Psoas muscle (tissue), 8 donors: ENCODE measurements at places on chromosomes 4 and X. TPM values are rescaled to one million over a fixed set of nuclear protein-coding genes. Genes with fewer than 3 reads are reported as not detected.
A peak's percentile ranks its signal among the peaks of the same experiment; 100 is the strongest.

- DNase-seq = no peak
Measured at GRCh38 chr4:87884976-87885549, 52.3 kb downstream of the MEPE start.

DNA sequence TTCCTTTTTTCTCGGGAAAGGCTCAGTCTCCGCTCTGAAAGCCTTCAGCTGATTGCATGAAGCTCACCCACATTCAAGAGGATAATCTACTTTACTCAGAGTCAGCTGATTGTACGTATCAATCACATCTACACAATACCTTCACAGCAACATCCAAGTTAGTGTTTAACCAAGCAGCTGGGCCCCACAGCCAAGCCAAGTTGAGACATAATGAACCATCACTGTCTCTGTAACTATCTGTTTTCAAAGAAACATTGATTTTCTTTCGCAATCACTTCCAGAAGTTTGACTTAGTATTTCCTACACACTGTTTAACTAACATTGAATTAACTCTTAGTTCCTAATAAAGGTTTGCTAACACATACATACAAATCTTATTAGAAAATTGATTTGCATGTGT, 40.3 kb downstream of the RWDD4 start:
- DNase-seq = peak; percentile 21

DNA sequence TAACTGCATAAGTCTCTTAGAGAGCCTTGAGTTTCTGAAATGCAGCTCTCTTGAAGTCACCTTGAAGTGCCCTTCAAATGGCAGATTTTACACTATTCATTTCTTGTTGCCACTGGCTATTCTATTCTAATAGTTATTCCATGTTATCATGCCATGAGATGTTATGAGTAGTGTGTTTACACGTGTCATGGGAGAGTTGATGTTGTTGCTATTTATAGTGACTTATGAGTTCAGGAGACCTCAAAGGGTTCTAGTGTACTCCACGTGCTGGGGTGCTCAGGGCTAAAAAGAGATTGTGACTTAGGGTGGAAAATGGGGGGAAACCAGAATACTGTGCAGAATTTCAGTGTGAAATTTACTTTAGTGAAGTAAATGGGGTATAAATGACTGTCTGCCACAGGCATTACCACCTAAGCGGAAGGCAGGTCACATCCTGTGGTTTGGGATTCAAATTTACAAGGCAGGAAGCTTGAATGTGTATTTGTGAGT, 77.1 kb upstream of the SLC4A4 start:
- DNase-seq = no peak

DNA sequence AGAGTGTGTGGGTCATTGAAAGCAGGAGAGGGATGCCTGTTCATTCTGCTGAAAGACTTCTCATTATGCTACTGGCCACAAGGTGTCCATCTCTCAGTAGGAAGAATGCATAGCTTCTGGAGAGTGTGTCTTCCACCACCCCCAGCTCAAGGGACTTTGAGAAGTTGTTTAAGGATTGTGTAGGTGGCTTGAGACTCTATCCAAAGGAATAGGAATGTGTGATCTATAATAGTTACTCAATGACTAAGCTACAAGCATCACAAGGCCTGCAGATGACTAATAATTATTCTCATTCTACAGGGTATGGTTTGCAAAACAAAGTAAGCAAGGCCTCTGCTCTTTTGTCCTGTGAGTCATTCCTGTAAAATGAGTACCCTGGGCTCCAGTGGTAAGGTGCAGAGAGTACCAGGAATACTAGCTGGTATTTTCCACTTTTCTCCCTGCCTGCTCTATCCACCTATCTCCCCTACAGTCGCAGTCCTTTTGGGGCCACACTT, 279.8 kb upstream of the BOD1L1 start:
- no peak for DNase-seq

DNA sequence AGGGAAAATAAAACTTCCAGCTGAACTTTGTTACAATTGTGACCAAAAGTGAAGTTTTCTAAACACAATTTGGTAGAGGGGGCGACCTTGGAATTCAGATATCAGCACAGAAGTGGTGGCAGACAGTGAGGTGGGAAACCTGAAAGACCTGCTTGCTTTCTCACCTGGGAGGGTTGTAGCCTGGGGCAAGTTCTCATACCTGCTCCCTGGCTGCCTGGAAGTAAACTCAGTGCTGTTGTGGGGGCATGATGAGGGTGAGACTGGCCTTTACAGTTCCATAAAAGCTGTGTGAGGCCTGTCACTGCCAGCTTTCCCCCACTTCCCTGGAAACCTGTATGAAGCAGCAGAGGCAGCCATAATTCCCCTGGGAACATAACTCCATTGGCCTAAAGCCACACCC, 1180.2 kb downstream of the FAM133A start:
- DNase-seq = no peak

GRCh38 chrX:14051416-14051815, 21.7 kb upstream of the GEMIN8 start:
- DNase-seq = no peak

GRCh38 chrX:11254417-11255109, 38.6 kb upstream of the AMELX start:
- DNase-seq = no peak

DNA sequence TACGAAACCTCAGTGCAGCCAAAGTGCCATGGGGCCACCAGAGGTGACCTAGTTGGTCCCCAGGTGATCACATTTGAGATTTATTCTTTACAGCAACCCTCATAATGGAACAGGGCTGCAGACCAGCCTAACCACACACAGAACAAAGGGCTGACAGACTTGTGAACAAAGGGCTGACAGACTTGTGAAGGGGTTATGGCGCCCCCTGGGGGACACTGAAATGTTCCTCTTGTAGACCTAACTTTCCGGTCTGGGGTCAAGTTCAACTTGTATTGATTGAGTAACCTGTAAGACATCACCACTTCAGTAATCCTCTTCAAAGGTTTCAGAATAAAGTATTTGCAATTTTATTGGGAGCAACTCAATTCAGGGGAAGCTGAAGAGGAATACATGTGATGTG, 175.9 kb upstream of the RPS6KA3 start:
- DNase-seq = peak; percentile 87

DNA sequence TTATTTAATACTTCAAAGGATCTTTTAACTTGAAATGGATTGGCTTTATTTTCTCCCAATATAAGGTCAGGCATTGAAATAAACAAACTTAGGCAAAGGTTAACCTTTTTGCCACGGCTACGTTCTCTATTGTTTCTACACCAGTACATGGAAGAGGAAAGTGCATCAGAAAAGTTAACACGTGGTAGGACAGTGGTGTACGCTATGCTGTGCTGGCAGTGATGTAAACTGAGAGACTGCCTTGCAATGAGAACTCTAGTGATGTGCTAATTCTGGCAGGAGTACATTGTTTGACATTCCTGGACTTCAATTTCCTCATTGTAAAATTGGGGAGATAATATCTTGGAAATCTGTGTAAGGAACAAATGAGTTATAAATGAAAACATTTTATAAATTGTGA, 208.2 kb downstream of the TMA16 start:
- no peak for DNase-seq

GRCh38 chr4:23734000-23734399, 155.8 kb downstream of the PPARGC1A start:
- no peak for DNase-seq

DNA sequence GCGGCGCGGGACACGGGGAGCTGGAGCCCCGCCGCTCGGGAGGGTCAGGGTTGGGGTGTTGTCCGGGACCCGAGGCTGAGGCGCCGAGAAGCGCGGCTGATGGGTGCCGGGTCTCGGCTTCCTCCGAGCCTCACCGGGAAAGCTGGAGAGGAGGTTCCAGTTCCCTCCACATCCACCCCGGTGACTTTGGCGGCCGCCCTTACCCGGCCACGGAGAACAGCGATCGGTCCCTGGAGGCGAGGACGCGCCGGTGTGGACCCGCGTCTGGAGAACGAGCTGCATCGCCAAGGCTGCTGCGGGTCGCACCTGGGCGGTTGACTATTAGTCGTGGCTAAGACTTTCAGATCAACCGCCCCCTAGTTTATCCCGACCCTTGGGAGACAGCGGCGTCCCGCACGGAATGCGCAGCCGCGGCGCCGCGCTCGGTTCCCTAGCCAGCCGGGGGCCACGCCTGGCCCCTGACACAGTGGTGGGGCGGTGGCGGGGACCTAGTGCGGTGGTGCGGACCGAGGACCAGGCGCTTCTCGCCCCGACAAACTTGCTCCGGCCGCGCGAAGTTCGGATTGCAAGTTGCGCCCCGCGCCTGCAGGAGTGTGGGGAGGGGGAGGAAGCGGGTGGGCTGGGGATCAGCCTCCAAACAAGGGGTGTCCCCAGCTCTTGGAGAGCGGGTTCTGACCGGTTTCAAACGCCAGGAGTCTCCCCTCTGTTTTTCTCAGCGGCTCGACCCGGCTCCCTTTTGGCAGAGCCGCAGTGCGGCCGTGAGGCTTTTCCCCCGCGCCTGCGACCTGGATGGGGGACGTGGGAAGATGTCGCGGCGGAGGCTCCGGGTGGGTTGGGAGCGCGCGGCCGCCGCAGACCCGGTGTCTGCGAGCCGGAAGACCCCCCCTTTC, 568 bp downstream of the FHDC1 start:
- DNase-seq = peak; percentile 18

DNA sequence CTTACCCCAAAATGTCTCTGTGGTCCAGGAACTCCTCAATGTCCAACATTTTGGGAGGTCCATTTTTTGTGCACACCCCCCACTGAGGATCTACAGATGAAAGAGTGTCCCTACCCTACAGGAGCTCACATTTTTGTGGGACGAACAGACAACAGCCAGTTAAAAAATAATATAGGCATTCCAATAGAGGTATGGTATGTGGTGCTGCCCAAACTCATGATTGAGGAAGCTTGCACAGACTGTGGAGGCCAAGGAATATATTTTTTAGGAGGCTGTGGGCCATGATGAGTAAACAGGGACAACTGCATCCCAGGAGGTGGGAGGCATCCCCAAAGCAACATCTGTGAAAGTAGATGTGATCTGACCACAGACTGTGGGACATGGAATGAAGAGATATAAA, 181.0 kb upstream of the HCCS start:
- DNase-seq = no peak

DNA sequence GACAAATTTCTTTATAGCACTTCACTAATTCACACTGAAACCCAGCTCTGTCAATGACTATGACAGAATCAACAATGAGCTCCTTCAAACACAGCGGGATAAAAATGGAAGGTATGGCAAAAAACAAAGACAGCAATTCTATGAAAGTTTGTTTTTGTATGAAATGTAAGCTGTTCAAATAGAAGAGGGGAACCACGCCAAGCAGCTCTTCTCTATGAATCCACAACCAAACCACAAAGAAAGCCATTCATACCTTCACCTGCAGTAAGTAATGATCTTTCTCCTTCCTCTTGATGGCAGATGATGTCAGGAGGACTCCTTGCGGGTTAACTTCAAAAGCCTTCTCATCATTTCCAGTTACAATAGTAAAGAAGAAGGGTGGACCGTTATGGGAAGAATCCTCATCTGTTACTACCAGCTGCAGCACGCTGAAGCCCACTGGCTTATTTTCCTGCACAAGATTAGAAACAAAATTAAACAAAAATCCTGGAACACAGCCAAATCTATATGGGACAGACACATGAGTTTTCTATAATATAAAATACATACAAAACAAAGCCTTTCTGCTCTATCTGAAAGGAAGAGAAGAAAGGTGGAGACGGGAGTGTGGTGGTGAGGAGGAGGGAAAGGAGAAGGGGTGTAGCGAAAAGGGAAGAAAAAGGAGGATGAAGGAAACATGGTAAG, 48.9 kb upstream of the MTNR1A start:
- DNase-seq = no peak

DNA sequence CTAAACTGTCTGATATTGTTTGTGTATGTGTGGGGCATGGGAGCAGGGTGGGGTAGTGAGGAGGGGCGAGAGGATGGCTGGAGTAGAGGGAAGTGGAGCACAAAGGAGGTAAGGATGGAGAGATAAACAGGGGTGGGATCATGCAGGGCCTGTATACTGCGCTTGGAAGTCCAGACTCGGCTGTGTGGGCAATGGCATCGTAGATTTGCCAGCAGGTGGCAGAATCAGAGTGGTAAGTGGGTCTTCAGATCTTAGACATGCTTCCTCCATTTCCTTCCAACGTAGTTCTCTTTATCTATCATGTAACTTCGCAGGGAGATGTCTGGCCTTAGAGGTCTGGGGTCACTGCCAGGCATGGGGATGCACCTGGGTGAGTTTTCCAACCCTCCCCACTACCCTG, 155.5 kb downstream of the PDGFRA start:
- no peak for DNase-seq

- DNase-seq = no peak
Measured at GRCh38 chr4:37562592-37562991, 123.6 kb downstream of the RELL1 start.

DNA sequence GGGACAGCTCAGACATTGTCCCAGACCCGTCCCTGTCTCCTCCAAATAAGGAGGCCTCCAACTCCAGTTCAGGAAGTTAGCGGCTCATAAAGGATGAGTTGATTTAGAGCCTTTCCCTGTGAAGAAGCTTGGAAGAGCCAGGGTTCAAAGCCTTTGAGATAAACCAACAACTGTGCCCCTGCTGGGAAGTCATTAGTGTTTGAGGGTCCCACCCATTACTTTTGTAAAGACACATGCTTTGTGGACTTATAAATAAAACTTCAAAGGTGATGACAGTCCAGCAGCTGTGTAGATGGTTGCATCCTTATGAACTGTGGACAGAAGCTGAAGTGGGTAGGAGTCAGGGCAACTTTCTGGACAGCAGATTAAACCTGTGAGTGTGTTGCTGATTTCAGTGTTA, 86.0 kb upstream of the PGRMC2 start:
- DNase-seq = no peak

DNA sequence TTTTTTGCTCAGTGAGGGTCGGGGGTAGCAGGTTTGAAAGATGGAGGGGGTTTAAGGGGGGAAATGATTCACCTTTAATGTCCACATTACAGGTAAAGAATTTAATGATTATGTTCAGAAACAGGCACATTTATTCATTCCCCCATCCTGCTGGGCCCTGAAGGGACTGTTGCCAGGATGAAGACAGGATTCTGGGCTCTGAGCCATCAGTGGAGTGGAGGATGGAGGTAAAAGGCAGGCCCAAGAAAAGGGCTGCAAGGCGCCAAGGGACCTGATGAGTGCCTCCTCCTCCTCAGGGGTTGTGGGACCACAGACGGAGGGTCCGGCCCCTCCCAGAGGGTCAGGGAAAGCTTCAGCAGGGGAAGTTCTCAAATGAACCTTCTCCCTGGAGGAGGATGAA, 40.4 kb upstream of the PROM1 start:
- no peak for DNase-seq

DNA sequence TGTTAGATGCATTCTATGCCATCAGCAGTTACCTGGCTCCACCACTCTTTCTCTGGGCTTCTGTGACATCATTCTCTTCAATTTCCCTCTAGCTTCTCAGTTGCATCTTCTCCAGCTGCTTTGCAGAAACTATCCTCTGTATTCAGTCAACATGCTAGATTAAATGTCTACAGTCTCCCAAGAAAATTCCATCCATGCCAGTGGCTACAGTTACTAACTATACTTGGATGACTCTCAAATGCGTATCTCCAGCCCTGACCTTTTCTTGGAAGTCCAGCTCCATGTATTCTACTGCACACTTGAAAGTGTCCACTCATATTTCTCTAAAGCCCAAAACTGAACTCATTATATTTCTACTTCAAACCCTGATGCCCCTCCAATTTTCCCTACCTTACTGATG, 232.3 kb upstream of the TENM3 start:
- DNase-seq = no peak

The ASB9 gene
- 0.71 TPM for total RNA-seq

The DUSP9 gene
- total RNA-seq = not detected

The FAM184B gene
- 2.6 TPM for total RNA-seq

The PAK3 gene
- 0.44 TPM for total RNA-seq

The NDST4 gene
- total RNA-seq = not detected

The SSX4 gene
- not detected for total RNA-seq

The MAGED4B gene
- total RNA-seq = 1.2 TPM

The ATP8A1 gene
- 13.8 TPM for total RNA-seq

The DCAF4L1 gene
- total RNA-seq = 0.23 TPM

The IQSEC2 gene
- 63.8 TPM for total RNA-seq
